CD4-positive, alpha-beta T cell (primary cell): ENCODE measurements at places on chromosomes 13 and 19.

- no peak for DNase-seq
Measured at GRCh38 chr19:48672994-48673393, at the start of gene NTN5. Gene NTN5 (minus strand): TSS chr19:48673017. CDS start chr19:48670986, 2,031 bp downstream.

GRCh38 chr19:14028901-14029300 is 953 bp downstream of the RLN3 start:
- no peak for DNase-seq

GRCh38 chr19:33386361-33386858 is 12.9 kb downstream of the CEBPG start:
- no peak for DNase-seq

DNA sequence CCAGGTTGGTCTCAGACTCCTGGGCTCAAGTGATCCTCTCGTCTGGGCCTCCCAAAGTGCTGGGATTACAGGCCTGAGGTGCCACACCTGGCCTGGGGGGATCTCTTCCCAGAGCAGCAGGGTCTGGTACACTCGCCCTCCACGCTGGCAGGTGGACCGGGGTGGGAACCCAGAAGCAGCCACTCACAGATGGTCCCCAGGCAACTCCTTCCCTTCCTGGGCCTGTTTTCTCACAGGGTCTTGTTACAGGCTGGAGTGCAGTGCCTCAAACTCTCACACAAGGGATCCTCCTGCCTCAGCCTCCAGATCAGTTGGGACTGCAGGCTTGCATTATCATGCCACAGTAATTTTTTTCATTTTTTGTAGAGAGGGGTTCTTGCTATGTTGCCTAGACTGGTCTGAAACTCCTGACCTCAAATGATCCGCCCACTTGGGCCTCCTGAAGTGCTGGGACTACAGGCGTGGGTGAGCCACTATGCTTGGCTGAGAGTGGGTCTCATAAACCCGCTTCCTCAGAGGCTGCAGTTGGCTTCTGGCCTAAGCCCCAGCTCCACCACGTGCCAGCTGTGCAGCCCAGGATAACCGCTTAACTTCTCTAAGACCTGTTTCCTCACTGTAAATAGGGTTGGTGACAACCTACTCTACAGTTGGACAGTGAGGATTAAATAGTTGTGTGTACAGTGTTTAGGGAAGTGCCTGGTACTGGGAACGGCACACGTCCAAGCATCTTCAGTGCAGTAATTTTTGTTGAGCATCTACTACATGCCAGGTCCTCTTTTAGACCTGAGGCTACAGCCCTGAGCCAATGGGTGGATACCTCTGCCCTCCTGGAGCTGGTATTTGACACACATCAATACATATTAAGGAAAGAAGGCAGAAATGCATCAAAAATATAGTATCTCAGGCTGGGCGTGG is 871 bp upstream of the CCER2 start:
- DNase-seq, result no peak

DNA sequence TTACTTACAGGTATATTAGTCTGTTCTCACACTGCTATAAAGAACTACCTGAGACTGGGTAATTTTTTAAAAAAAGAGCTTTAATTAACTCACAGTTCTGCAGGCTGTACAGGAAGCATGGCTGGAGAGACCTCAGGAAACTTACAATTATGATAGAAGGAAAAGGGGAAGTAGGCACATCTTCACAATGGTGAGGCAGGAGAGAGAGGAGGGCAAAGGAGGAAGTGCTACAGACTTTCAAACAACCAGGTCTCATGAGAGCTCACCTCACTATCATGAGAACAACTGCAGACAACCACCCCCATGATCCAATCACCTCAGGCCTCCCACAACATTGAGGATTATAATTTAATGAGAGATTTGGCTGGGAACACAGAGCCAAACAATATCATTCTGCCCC is 511.7 kb downstream of the SLITRK6 start:
- no peak for DNase-seq

DNA sequence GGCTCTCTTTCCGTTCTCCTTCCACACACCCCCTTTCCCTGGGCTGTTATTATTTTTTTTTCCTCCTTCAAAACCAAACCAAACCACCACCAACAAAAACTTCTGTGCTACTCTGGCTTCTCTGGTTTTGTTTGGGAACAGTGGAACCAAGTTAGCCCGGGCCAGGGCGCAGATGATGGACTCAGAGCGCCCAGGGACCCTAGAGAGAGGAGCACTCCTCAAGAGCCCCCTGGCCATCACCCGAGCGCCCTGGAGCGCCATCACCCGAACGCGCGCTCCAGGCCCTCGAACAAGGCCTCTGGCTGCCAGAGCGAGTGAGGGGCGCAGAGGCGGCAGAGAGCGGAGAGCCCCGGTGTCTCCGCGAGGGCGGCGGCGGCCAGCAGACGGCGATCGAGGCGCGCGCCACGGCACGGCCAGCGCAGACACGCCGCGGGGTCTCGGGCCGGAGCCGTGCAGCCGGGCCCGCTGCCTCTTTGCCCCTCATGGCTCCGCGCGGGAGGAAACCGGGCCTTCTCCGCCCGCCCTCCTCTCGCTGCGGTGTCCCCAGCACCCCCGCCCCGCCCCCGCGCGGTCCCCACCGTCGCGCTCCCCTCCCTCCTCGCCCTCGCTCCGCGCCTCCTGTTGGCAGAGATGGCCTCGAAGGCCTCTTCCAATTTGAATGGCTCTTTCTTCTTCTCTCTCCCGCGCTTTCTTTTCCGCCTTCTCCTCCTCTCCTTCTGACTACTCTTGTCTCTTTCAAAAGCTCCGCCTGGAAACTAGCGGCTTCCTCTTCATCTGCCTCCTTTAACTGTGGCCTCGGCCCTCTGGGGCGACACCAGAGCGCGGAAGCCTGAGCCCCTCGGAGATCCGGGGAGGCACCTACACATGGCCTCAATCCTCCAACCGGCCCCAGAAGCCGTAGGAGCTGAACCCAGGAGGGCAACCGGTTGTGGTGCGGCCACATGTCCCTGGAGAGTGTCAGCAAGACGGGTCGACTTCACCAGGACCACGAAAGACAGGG is 4.1 kb upstream of the SOX1 start:
- DNase-seq, result no peak
